ENCODE measurements at places on chromosomes 12 and 14. TPM values are rescaled to one million over a fixed set of nuclear protein-coding genes. Genes with fewer than 3 reads are reported as not detected.
A peak's percentile ranks its signal among the peaks of the same experiment; 100 is the strongest.

TEX52 gene
- total RNA-seq: not detected

ISM2 gene
- not detected for total RNA-seq

TCL1B gene
- total RNA-seq: not detected

NEUROD4 gene
- total RNA-seq: not detected

PTHLH gene
- total RNA-seq: 0.25 TPM

GPRC5D gene
- total RNA-seq: not detected

GLS2 gene
- 1.1 TPM for total RNA-seq

DNA sequence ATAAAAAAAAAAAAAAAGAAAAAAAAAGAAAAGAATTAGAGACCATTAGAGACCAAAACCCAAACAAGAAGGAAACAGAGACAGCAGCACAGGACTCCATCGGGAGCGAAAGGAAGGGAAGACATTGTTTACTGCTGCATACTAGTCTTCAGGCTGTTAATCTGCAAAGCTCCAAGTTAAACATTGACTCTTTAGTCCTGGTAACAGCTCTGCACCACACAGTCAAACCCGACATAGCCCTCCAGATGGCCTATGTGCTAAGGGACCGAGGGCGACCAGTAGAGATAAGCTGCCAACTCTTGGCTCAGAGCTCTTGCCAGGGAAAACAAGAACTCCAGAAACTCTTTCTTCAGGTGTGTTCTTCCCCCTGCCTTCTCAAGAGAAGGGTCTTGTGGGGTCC, 7.8 kb downstream of the P2RX4 start:
- DNase-seq: no peak

GRCh38 chr12:115096588-115097397, 412.8 kb upstream of the TBX3 start:
- DNase-seq: peak; percentile 32

DNA sequence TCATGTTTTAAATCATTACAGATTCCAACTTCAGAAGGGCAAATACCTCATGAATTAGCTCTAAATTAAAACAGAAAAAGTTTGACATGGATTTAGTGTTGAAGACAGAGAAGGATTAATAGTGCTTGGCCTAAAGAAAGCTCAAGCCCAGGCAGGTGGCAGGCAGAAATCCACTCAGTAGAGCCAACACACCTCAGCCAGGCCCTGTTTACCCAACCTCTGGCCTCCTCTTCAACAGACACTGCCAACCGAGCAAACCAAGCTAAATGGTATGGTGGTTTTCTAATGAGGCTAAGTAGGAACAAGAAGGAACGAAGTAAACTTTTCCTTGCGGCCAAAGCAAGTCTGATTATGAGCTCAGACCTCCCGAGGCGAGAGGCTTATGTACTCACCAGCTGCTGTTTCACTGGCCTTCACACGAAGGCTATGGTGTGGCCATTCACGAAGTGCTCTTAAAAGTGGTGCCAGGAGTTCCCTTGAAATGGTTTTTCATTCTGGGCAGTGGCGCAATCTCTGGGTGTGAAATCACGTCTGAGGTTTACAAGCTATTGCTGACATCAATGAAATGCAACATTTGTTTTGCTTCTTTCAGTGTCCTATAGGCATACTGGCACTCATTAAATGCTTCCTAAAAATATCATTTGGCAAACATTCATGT, 124.1 kb upstream of the LGR5 start:
- no peak for DNase-seq

- DNase-seq: peak; percentile 5
These were observed 413.5 kb upstream of the SEL1L start for GRCh38 chr14:81946834-81947798.

DNA sequence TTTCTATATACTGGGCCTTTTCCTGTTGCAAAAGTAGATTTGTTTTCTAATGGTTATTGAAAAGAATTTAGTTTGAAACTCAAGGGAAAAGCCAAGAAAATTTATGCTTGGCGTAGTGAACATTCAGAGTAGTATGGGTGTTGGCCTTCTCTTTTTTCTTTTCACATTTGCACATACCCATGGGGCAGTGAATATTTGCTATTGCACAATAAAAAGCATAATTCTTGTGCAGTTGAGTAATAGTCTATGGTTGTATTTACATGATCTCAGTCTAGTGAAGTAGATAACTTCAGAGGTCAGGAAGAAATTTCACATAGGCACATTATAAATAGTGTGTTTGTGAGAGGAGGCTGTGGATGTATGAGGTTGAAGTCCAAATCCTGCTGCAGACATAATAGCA, 158.1 kb downstream of the FLRT2 start:
- DNase-seq: no peak

DNA sequence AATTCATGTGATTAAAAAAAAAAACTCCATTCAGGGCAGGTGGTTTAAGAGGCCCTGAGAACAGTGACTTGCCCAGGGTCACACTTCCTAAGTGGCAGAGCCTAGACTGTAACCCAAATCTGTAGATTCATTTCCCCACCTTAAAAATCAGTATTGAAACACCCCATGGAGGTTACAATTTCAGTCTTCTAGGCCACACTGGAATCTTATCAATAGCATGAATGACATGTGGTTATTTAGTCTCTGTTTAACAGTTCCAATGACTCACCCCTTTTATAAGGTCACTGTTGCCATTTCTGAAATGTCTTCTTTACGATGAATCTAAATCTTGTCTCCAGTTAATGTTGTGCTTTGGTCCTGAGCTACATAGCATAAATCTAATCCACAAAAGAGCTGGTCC, 262.3 kb upstream of the GRIP1 start:
- DNase-seq: no peak

DNA sequence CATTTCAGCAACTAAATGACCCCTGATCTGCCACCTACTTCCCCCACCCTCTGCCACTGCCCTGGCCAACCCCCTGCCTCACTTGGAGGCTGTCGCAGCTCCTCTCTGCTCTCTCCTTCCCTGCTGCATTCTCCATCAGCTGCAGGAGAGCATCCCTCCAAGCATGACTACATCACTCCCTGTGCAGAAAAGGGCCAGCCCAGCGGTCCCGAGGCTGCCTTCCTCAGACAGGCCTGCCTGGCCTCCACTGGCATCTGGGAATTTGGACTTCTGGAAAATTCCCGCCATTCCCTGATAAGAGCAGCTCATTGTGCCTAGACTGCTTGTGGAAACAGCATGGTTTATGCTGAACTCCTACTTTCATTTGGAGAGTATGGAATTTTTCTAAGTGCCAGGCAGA, 12.7 kb downstream of the HVCN1 start:
- no peak for DNase-seq

DNA sequence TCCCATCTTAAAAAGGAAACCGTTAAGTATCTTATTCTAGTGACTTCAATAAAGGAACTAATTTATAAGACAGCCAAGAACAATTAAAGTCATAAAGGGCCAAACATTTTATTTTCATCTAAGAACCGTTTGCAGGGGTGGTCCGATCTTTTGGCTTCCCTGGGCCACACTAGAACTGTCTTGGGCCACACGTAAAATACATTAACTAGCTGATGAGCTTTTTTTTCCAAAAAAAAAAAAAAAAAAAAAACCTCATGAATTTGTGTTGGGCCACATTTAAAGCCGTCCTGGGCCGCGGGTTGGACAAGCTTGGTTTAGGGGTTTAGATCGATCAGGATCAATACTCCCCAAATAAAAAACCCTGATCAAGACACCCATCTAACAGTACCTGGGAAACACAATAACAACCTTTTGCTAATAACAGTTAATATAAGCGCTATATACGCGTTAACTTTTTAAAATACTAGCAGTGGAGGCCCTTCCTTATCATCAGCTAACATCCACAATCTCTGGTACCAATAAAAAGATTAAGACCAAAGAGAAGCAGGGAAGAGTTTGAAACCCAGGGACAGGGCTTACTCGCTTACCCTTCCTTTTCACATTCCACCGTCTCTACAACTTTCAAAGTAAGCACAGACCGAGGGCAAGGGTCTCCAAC, 1.1 kb downstream of the NAP1L1 start:
- DNase-seq: no peak

- no peak for DNase-seq
These were observed 49.7 kb upstream of the ARHGAP5 start for GRCh38 chr14:32027255-32027939.

DNA sequence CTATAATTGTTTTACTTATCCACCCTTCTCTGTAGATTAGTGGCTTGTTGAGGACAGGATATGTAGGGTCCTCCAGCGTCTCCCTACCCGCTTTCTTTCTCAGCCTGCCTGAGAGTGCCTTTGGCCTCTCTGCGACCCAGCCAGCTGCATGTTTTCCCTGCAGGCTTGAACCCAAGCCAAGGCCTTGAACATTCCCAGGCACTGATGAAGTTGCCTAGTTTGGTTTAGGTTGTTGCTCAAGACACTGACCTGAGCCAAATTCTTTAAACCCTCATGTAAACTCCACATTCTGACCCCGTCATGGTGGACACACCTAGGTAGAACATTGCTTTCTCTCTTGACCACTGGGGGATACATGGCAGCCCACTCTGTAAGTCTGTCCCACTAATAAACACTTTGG, 33.4 kb upstream of the TXNRD1 start:
- peak; percentile 22 for DNase-seq
